ENCODE measurements at places on chromosomes 4 and X.

DNA sequence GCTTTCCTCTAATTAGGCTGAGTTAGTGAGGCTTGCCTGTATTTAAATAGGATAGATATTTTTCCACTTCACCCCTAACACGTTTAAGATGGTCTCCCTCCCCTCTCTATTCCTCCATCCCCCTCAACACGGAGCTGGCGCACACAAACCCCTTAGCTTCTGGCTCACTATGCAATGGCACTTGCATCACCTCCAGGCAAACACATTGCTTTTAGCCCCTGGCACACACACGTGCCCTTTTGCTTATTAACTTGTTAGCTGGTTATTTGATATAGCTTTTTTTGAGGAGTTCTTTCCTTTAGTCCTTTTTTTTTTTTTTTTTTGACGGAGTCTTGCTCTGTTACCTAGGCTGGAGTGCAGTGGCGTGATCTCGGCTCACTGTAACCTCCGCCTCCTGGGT lies 94.3 kb downstream of the HDAC8 start:
- DNase-seq, result no peak

DNA sequence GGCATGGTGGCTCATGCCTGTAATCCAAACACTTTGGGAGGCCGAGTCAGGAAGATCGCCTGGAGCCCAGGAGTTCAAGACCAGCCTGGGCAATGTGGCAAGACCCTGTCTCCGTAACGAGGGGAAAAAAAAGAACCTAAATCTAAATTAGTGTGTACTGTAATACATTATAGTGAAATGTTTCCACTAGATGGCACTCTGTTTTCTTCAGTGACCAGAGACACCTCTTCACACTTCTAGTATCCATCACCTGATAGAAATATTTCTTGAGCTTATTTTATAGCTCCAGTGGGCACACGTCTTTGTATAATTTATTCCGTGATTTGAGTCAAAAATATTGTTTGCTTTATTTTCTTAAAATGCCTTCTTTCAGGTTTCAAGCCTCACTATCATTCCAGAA lies 600.9 kb upstream of the DIPK2B start:
- DNase-seq, result peak; percentile 66

GRCh38 chrX:41542536-41542935 lies 95.4 kb downstream of the NYX start:
- no peak for DNase-seq

DNA sequence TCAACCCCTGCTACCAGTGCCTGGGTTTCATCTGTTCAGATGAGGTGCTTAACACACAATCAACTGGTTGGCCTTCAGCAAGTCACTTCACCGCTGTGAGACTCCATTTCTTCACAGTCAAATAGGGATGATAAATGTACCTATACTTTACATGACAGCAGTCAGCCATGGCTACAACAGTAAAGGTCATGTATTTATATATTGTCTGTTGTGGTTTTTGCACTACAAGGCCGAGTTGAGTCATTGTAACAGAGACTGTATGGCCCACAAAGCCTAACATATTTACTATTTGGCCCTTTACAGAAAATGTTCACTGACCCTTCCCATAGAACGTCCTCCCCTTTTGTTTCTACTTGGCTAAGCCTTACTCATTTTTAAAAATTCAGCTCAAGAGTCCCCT lies 404.6 kb upstream of the F9 start:
- DNase-seq, result no peak

- DNase-seq, result no peak
Observed at GRCh38 chrX:45428831-45429230, 228.2 kb upstream of the DIPK2B start.

DNA sequence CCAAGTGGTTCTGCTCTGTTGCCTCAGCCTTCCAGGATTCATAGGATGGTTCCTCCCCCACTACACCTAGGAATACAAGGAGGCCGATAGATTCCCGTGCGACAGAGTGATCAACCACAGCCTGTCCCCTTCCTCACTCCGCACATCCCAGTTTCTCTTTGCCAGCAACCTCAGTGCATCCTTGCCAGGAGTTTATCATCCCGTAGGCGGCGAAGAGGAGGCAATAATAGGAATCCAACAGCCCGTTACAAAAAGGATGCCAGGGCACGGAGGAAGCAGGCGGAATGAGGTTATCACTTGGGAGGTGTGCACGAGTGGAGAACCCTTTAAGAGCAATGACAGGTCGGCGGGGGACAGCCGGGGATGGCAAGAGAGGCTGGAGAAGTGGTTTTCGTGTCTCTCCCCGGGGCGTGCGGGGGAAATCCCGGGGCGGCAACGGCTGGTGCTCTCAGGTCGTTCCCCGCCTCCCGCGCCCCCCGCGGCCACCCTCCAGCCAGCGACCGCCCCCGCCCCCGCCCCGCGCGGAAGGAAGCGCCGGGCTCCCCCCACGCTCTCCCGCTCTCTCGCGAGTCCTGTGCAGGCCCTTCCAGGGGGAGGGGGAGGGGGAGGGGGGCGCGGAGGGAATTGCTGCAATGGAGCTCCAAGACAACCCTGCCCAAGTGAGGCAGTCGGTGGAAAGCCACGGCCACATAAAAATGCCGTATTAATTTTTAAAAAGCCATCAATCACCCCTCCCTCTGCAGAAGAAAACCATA lies 1.6 kb downstream of the PPP3CA start:
- peak; percentile 14 for DNase-seq

DNA sequence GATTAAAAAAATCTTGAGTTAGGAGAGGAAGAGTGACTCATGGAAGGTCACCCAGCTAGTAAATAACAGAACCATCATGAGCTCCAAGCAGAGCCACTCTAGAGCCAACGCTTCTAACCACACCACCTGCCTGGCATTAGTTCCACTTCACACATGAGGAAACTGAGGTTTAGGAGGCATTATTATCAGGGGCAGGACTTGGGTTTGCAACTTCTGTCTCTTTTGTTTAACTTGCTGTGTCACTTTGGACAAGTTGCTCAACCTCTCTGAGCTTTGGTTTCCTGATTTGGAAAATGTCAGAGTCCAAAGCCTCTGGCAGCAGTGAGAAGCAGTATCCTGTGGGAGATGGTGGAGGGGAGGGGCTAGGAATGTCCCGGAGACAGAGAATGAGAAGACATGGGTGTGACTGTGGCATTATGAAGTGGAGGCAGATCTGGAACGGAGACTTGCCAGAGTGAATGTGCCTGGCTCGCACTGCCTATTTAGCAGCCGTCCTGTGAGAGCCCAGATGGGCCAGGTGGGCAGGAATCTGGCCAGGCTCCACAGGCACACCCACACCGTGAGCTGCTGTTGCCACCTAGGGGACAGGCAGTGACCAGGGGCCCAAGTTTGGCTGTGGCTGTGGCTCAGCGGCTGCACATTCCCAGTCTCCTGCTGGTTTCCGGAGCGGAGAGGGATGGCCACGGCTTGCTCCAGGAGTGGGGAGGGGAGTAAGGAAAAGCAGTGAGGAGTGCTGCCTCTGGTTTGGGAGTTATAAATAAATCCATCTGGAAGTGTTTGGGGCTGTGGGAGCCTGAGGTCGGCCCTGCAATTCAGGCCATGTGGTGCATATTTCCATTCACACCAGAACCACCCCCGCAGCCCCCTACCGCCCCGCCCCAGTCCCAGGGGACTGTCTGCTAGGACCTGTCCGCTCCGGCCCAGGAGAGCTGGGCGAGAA lies 93.4 kb downstream of the NHSL2 start:
- DNase-seq, result peak; percentile 28

GRCh38 chrX:19514791-19515614 lies at the start of gene MAP3K15:
MAP3K15 (minus strand) TSS chrX:19515508; CDS start chrX:19515261, 247 bp downstream.
- peak; percentile 1 for DNase-seq

GRCh38 chrX:140917354-140918115 lies 84.9 kb upstream of the SPANXB1 start:
- no peak for DNase-seq

GRCh38 chrX:21738210-21738949 lies 19.5 kb downstream of the SMPX start:
- no peak for DNase-seq

DNA sequence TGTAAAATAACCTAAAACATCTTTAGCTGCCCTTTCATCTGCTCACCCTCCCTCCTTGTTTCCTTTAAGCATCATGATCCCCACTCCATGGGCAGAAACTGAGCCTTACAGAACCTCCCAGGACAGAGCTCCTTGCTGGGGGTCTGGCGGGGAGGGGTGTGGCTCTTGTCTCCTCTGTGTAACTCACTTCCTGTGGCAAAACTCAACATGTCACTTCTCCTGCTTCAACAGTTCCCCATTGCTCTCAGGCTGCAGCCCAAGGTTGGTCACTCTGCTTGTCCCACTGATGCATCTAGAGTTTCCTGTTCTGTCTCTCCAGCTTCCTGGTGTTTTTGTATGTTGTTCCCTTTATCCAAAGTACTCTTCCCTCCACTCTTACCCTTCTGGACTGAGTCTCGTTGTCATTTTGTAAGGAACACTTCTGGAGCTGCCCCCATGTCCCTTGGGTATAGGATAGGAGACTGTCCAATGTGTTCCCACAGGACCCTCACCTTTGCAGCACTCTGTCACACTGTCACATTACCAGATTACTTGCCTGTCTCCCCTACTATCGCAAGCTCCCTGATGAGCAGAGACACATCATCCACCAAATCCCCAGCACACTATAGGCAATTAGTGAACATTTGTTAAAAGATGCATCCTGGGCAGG lies 19.6 kb downstream of the TMEM31 start:
- no peak for DNase-seq

DNA sequence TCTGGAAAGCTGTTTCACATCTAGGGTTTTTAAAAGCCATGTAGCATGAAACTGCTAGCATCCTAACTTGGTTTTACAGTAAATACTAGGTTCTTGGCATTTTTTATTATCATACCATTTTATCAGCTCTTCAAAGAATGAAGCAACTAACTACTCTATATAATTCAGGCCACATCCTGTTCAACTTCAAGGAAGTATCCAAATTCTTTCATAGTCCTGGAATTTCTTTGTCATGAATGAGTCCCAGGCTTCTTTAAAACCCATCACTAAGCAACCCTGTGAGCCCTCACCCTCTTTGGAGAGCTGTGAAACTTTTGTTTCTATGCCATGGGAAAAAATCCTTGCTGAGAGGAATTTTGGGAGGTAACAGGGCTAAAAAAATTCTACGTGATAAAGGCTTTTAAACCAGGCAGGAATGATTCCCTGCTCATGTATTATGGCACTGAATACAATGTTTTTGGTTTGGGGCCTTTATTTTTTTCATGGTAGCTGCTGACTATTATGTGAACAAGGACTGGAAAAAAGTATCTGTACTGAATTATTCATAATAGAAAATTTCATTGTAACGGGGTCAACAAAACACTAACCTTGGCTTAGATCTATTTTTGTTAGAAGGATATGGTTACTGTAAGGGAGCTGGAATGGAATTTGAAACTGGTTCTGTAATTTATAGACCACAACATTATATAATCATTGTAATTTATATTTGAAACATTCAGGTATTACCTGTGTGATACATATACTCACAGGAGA lies 164.9 kb downstream of the DCTD start:
- peak; percentile 64 for DNase-seq

DNA sequence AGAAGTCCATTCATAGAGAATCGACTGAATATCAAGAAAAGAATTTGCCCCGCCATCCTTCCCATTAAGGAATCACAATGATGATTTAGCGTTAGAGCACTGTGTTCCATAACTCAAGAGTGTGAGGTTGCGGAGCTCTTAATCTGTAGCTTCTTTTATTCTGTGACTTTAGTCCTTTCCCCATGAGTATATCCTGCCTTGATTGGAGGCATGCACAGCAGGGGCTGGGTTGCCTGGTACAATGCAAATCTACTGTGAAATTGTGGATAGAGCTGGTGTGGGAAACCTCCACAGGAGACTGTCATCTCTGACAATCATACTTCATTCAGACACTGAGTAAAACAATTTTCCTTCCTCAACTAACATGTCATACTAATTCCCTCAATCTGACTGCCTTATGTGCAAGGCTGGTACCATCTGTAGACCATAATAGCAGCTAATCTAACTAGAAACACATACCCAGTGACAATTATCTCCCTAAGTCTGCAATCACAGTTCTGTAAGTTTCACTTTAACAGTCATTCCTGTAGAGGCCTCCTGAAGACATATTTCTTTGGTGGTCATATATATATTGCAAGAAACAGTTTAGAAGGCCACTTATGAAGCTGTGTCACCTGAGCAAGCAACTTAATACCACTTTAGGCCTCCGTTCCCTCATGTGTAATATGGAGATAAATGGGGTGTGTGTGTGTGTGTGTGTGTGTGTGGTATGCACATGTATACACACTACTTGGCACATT lies 355.2 kb upstream of the FAM241A start:
- DNase-seq, result no peak

DNA sequence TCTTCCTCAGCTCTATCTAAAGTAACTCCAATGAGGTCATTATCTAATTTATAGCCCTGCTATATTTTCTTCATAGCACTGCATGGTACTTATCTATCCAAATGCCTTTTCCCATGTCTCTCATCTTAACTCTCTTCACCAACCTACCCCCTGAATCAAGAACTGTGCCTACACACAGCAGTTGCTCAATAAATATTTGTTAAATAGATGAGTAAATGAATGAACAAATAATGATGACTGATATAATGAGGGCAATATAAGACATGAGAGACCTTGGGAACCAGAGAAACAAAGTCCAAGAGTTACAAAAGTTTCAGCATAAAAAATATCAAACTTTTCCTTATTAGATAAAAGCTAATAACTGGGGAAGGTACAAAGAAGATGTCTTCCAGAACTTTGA lies 19.6 kb downstream of the CAMK2D start:
- no peak for DNase-seq

Measured in HCEC 1CT (cell line).